ENCODE measurements at places on chromosomes 5 and 9.
A peak's percentile ranks its signal among the peaks of the same experiment; 100 is the strongest.

DNA sequence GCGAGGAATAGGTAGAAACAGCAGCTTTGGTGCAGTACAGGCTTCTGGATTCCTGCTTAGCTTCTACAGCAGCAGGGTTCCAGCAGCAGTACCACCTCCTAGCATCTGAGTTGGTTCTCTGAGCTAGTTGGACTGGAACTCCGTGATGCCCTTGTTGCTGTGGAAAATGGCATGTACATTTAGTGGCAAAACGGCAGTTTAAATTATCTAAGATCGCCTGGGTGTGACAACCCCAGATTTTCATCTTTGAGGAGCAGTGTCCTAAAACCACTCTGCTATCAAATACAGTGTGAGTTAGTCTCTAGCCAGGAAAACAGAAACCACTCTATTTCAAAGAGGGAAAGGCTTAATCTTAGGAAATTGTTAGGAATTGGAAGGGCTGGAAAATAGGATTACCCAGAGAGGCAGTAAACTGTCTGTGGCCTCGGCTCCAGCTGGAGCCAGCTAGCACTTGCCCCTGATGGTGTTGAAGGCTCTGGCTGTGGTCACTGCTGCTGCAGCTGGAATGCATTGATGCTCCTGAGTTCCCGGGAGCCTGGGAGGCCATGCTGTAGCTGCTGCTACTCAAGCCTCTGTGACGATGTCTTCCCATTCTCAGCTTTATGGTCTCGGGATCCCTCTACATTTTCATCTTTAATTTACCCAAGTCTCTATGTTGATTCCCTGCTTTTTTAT lies 29.4 kb downstream of the RAD23B start:
- DNase-seq, result no peak

DNA sequence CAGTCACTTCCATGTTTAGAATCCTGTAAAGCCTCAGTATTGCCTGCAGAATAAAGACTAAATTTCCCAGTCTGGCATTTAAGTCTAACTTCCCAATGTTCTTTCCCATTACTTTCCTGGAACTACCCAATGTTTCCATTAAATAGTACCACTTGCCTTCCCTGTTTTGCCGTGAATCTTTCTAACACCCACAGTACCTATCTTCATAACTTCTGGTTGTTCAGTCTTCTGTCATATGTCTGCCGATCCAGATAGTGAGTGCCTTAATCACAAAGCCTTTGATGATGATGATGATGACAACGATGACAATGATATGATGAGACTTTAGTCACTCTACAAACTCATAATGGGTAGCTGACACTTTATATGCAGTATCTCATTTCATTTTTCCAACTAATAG lies 6.6 kb upstream of the HEMGN start:
- no peak for DNase-seq

- peak; percentile 33 for DNase-seq
These were observed 291.8 kb upstream of the DAB2 start for GRCh38 chr5:39716532-39717028.

GRCh38 chr5:147180751-147181150 lies 54.1 kb upstream of the STK32A start:
- DNase-seq, result no peak

GRCh38 chr9:38671372-38671731 lies 48.6 kb downstream of the FAM240B start:
- no peak for DNase-seq

DNA sequence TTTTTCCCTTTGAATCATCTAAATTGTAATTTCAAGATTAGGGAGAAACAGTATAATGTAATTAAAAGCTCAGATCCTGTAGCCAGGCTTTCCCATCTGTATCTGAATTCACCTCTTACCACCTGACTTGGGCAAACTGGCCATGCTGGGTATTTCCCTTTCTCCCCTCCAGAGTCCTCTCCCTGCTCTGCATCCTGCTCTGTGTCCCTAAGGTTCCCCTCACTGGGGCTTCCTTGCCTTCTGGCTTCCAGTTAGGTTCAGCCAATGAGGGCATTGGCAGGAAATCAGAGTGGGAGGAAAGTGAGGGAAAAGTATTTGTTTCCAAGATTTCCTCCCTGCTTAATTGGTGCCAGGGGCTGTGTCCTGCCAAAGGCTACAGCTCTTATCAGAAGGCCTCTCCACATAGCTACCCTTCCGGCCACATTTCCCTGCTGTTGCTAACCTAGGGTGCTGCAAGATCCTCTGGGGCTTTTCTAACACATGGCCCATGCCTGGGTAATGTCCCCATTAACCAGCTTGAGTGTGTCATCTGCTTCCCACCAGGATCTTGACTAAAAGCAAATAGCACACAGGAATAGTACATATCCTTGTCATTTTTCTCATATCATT lies 51.0 kb upstream of the MPDZ start:
- DNase-seq, result no peak

DNA sequence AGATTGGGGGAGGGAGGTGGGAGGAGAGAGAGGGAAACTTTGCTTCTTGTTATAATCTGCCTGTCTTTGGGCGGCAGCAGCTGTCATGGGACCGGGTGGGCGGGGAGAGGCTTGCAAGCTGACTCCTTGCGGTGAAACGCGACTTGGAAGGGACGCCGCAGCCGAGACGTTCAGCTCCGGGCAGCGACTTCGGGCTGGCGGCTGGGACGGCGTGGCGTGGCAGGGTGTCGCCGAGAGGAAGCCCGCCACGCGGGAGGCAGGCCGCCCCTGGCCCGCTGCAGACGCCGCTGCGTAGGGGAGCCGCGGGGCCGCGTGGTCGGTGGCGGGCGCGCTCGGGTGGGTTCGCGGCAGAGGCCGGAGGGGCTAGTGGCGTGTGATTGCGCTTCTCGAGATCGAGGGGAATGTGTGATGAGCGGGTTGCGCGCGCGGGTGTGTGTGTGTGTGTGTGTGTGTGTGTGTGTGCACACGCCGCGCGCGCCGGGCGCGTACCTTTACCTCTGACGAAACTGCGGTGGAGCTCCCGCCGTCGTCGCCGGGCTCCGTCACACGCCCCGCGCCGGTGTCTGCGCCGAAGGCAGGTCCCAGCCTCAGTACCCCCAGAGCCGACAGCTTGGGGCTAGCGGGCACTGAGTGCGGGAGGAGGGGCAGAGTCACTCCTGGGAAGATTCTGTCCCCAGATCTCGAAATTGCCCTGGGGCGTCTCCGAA lies 1.7 kb downstream of the PPARGC1B start:
- no peak for DNase-seq

- DNase-seq, result no peak
These were observed 241.7 kb downstream of the DOCK8 start for GRCh38 chr9:456365-456764.

- DNase-seq, result no peak
These were observed 194.3 kb downstream of the PALM2AKAP2 start for GRCh38 chr9:109974143-109974917.

- no peak for DNase-seq
These were observed 31.8 kb downstream of the DNAI1 start for GRCh38 chr9:34490360-34490759.

DNA sequence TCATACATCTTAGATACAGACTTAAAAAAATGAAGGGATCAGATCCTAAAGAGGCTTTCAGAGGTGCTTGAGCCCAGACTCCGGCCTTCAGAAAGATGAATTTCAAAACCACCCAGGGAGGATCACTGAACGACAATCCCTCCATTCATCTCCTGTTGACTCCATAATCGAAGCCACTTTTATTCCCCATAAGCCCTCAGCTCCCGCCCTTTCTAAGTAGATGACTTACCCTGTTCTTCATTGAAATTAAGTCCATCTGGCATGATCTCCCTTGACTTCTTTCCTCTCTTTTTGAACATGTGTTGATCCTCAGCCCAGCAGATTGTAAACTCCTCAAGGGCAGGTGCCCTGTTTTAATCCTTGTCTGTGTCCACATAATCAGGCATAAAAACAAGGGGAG lies 50.8 kb upstream of the ASTN2 start:
- no peak for DNase-seq

- no peak for DNase-seq
These were observed 966.3 kb upstream of the C9orf72 start for GRCh38 chr9:28539434-28540070.

GRCh38 chr5:153998010-153998409 lies 40.7 kb downstream of the FAM114A2 start:
- DNase-seq, result no peak

GRCh38 chr5:81778642-81779041 lies 27.7 kb upstream of the SSBP2 start:
- no peak for DNase-seq

DNA sequence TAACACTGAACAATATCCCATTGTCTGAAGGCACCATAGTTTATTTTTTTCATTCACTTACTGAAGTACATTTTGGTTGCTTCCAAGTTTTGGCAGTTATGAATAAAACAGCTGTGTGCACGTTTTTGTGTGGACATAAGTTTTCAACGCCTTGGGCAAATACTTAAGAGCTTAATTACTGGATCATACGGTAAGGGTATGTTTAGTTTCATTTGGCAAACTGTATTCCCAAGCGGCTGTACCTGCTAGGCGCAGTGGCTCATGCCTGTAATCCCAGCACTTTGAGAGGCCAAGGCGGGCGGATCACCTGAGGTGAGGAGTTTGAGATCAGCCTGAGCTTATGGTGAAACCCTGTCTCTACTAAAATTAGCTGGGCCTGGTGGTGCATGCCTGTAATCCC lies 63.7 kb upstream of the FAM120A start:
- DNase-seq, result no peak

- no peak for DNase-seq
These were observed 6.3 kb downstream of the IFNA21 start for GRCh38 chr9:21160178-21160577.

- DNase-seq, result no peak
These were observed 100.9 kb upstream of the FSTL4 start for GRCh38 chr5:133713209-133713608.

- no peak for DNase-seq
These were observed 159.4 kb upstream of the CCNH start for GRCh38 chr5:87572090-87572489.

GRCh38 chr9:135840107-135840506 lies 67.2 kb downstream of the CAMSAP1 start:
- DNase-seq, result no peak

GRCh38 chr9:13144166-13144775 lies 135.2 kb downstream of the MPDZ start:
- DNase-seq, result no peak

DNA sequence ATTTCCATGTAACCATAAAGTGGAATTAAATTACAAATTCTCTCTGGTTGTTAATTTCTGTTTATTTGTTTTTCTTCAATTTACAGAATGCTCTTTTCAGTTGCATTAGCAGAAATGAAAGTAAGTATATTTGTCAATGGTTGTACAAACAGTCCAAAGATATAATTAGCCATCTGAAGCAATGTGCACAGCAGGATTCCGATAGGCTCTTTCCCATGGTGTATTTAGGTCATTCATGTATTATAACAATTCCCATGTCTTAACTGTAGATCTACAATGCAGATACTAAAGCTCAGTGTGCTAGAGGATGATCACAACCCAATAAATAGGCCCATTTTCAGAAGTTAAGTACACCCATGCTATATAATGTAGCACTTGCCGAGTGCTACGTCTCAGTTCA lies 43.8 kb downstream of the RECK start:
- DNase-seq, result no peak

GRCh38 chr9:118829334-118829733 lies 539.9 kb downstream of the BRINP1 start:
- no peak for DNase-seq

DNA sequence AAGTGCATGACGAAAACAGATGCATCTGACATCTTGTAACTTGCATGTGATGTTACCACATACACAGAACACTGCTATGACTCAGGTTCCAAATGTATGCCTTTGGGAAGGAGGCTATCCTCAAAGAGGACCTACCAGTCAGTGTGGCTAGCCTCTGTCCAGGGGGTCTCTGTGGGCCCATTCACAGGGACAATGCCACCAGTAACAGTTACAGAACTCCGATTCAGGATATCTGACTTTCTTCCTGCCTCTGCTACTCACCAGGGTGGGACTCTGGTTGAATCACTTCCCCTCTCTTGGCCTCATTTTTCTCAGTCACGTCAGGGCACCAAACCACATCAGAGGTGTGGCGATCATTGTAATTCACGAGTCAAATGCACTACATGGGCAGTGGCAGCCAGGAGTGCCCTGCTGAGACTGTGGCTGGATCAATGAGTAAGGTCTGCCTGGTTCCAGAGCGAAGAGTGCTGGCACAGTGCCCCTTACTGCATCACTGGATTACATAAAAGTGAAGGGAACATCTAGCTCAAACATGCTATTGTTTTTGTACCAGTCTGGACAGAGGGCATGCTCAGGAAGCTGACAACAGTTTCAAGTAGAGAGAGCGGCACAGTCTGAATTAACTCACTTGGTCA lies 13.2 kb downstream of the ATOX1 start:
- no peak for DNase-seq

- DNase-seq, result no peak
These were observed 27.4 kb downstream of the PTPA start for GRCh38 chr9:129138476-129139232.

- DNase-seq, result no peak
These were observed 21.3 kb upstream of the MEGF9 start for GRCh38 chr9:120735415-120736126.

DNA sequence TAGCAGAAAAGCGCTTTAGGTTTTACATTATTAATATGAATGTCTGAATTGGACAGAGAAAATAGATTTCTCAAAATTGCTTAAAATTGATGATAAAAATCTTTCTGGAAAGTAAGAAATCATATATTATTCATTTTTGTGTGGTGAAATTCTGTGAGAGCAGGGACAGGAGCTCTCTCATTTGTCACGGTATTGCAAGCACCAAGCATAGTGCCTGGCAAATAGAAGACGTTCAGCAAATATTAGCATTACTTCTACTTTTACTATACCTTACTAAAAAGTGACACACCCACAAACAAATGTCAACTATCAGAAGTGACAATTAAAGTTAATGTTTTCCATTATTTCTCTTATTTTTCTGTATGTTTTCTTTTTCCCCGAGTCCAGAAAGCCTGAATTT lies 69.1 kb downstream of the XRCC4 start:
- no peak for DNase-seq

DNA sequence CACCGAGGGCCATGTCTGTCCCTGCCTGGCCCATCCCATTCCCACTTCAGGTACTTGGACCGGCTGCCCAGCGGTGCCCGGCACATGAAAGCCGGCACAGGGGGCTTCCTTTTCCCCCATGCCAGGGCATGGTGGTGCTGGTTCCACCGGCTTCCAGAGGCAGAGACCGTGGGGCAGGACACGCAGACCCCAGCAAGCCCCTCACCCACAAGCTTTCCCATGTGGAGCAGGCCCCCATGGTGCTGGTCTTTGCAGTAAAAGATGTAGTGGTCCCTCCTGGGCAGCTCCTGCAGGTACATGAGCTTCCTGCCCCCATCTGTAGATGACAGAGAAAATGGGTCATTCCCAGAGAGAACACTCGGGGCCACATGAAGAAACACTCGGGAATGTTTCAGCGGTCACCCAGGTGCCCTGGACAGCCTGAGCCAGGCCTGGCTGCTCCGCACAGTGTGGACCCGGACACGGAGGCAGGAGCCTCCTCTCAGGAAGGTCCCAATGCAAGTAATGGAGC lies 2.0 kb downstream of the OBP2B start:
- DNase-seq, result no peak

- no peak for DNase-seq
These were observed 16.8 kb downstream of the C1QTNF3 start for GRCh38 chr5:34026089-34026761.

GRCh38 chr5:146751054-146751453 lies 127.5 kb downstream of the PPP2R2B start:
- no peak for DNase-seq
